ENCODE measurements at places on chromosomes 11 and 22. TPM values are rescaled to one million over a fixed set of nuclear protein-coding genes. Genes with fewer than 3 reads are reported as not detected.

DNA sequence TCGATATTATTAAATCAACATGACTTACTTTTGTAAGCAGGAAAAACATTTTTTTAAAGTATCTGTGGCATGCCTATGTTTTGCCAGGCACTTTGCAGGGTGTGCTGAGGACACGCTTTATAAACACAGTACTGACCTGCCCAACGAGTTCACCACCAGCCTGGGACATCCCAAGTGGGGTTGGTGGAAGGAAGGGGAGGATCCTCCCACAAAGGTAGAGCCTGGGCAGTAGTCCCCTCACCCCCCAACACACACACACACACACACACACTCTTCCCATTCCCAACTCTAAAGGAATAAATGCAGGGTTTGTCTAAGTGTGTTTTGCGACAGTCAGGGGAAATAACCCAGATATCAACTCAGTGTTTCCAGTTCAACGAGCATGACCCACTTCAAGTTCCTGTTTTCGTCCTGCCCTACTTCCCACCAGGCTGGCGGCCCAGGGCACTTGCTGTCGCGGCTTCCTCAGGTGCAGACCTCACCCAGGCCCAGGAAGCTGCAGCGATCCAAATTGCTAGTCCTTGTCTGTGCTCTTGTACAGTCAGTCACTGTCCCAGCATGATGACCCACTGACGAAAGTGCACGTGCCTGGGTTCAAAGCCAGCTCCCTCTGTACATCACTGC is 3.1 kb downstream of the CERK start:
- no peak overlapping the region for H3K27ac ChIP-seq
- peaks cover 29% of the 10 kb centered on the region for H3K4me1 ChIP-seq

DNA sequence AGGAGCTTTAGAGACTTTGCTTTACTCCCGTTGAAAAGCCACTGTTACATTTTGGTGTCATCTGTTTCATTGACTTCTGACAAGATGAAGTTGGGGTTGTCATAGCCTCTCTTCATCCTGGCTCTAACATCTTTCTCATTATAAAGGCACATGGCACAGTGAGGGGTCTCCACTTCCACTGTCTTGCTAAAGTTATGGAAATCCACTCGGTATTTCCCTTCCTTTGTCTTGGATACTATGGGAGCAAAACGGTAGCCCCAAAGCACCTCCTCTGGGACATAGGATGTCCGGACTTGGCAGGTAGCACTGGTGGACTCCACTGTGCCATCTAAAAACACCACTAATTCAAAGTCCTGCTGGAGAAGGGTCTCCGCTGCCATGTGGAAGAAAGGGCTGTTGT is 28.0 kb downstream of the KCNJ1 start:
- no peak overlapping the region for H3K4me3 ChIP-seq
- H3K27me3 ChIP-seq, result no peaks in the 10 kb centered on the region
- DNase-seq, result no peak
- no peaks in the 10 kb centered on the region for H3K36me3 ChIP-seq
- H3K4me1 ChIP-seq, result peaks cover 7% of the 10 kb centered on the region

GRCh38 chr11:134932761-134933160 is 520.7 kb upstream of the B3GAT1 start:
- no peak overlapping the region for H3K27ac ChIP-seq
- H3K4me1 ChIP-seq, result no peaks in the 10 kb centered on the region
- DNase-seq, result no peak
- H3K36me3 ChIP-seq, result no peaks in the 10 kb centered on the region

GRCh38 chr22:44448271-44448830 is 49.7 kb downstream of the RTL6 start:
- peak; percentile 67 for DNase-seq
- H3K36me3 ChIP-seq, result no peaks in the 10 kb centered on the region
- no peaks in the 10 kb centered on the region for H3K27me3 ChIP-seq
- H3K4me1 ChIP-seq, result peaks cover 2% of the 10 kb centered on the region

GRCh38 chr11:45871638-45872037 is 13.8 kb upstream of the MAPK8IP1 start:
- H3K4me3 ChIP-seq, result no peak overlapping the region
- H3K27ac ChIP-seq, result no peak overlapping the region
- no peaks in the 10 kb centered on the region for H3K4me1 ChIP-seq
- H3K27me3 ChIP-seq, result no peaks in the 10 kb centered on the region

- no peak overlapping the region for H3K4me3 ChIP-seq
- no peaks in the 10 kb centered on the region for H3K4me1 ChIP-seq
- no peak for DNase-seq
- no peaks in the 10 kb centered on the region for H3K27me3 ChIP-seq
- H3K27ac ChIP-seq, result no peak overlapping the region
- H3K36me3 ChIP-seq, result no peaks in the 10 kb centered on the region
Measured at GRCh38 chr11:69830086-69830485, 10.9 kb upstream of the FGF3 start.

KREMEN1 gene
- total RNA-seq, result 35.6 TPM

CHRNA10 gene
- 1.6 TPM for total RNA-seq

ATG2A gene
- 34.1 TPM for total RNA-seq

FOLH1 gene
- 0.69 TPM for total RNA-seq

ALG8 gene
- 40.7 TPM for total RNA-seq

LMO1 gene
- not detected for total RNA-seq

SMIM35 gene
- total RNA-seq, result not detected
